ENCODE measurements at places on chromosomes 4 and X.

DNA sequence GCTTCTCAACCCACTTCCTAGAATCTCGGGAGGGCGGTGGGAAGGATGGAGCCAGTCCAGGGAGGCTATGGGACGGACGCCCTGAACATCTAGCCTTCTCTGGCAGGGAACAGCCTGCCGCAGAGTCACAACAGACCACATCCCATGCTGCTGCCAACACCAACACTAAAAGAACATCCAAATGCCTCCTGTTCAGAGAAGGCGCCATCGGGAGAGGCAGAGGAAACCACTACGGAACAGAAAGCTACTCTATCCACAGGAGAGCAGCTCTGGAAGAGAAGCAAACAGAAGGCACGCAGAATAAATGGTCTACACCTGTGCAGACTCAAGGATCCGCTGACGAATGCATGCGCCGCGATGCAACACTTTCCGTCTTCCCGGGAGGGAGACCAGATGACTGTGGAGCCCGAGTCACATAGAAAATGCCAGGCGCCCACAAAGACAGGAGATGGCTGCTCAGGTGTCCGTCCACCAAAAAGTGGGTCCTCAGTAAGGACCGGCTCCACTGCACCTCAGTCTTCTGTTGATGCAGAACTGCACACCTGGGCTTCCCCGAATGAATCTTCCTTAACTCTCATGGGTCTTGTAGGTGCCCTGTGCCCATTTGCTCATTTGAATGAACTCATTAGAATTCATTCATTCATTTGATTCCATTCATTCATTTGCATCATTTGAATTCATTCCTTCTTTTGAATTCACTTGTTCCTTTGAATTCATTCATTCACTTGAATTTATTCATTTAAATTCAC, 217.5 kb downstream of the DHRSX start:
- no peak for DNase-seq

DNA sequence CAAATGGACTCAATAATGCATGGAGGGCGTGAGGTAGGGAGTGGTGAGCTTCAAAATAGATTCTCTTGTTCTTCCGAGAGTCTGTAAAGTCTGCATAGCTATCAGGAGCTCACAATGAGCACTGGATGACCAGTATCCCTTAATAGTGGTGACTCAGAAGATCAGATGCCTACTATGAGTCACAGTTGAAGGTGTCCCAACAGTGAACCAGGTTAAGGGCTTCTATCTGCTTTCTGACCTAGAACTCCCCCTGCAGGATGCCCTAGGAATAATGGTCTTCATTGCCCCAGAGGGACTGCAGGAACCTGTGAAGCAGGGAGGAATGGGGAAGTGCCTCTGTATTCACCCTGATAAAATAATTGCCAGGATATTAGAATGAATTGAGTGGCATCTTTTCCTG, 22.1 kb downstream of the DGKK start:
- DNase-seq = no peak

DNA sequence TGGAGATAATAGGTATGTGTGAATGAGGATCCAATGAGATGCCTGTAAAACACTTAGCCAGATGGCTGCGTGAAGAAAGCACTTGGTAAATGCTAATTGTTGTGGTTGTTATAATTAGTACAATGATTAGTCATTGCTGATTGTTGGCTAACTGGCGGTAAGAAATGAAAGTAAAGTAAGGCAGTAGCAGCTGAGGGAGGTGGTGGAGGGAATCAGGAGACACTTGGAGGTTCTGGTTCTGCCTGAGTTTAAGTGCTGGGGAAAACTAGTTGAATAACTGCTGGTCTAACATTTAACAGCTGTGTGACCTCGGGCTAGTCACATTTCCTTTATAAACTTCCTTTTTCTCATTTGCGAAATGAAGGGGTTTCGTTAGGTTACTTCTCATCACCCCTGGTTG, 30.9 kb downstream of the CD38 start:
- DNase-seq = no peak

DNA sequence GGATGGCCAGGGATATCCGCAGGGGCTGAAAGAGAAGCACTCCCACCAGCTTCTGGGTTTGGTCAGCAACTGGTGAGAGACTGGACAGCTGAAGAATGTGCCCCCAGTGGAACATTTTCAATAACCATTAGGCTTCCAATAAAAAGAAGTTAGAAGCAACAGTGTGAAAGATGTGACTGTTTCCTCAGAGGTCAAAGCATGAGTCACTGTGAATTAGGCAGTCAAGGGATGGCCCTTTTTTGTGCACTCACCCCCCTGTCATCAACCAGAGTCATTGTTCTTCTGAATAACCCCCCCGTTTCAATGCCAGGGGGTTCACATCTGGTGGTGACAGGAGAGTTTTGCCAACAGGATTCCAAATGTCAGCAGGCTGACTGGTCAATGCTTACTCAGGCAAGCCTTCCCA, 74.6 kb upstream of the SH3RF1 start:
- DNase-seq = no peak

All from activated effector memory CD4-positive, alpha-beta T cell treated with Interleukin-2 at 50 U/mL for 16 hours (primary cell).